Tongue (tissue), 3 donors: ENCODE measurements at places on chromosomes 7 and 10. TPM values are rescaled to one million over a fixed set of nuclear protein-coding genes. Genes with fewer than 3 reads are reported as not detected.

The SPDYE17 gene
- total RNA-seq: not detected

The SPDYE6 gene
- total RNA-seq: not detected

The VSTM2A gene
- 0.82 TPM for total RNA-seq

The TLX1 gene
- 1.3 TPM for total RNA-seq

The PRSS37 gene
- not detected for total RNA-seq

The GIMAP7 gene
- 8.2 TPM for total RNA-seq

The CPN1 gene
- total RNA-seq: not detected

The LIPJ gene
- total RNA-seq: 0.21 TPM

The EMX2 gene
- 1.9 TPM for total RNA-seq

The SRPK2 gene
- total RNA-seq: 50.3 TPM

The NAT16 gene
- total RNA-seq: not detected
